ENCODE measurements at places on chromosomes 3 and 15.

GRCh38 chr3:57816471-57817095 lies 60.5 kb downstream of the SLMAP start:
- DNase-seq: no peak

DNA sequence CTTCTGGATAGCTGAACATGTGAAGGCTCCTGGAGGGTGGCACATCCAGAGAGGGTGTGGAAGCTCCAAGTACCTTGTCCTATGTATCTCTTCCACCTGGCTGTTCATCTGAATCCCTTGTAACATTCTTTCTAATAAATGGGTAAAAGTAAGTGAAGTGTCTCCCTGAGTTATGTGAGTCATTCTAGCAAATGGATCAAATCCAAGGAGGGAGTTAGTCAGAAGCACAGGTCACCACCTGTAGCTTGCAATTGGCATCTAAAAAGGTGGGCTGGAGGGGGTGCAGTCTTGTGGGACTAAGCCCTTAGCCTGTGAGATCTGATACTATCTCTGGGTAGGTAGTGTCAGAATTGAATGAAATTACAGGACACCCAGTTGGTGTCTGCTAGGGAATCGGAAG lies 71.0 kb downstream of the WWTR1 start:
- DNase-seq: peak; percentile 89

DNA sequence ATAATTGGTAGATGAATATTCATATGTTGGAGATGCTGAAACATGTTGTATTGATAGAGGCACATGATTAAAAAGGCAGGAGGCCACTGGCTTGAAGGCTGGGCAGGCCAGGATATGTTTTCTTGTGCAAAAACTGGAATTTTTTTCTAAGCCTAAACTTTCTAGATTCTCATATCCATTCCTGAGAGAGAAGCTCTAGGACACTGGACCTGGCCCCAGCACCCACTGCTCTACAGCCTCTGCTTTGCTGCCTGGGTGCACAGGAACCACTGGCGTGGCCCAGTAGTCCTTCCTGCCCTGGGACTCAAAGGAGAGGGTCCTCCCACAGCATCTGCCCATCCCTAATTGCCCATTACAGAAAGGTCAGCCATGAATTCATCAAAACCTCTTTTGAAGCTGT lies 58.1 kb upstream of the APEH start:
- DNase-seq: no peak

DNA sequence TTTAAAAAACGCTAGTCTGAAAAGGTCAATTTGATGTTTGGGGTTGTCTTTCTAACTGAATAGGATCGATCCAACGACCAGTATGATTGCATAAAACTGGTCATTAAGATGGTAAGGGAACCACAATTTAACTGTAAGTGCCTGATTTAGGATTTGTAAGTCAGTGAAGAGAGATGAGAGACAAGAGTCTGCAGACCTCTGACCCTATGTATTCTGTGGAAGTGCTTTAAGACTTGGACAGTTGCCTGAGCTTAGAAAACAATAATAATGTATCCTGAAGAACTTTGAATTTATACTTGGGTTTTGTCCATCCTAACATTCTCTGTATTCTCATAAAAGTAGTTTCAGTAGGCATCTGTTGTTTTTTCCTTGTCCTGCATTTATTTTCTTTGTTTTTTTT lies 221.4 kb upstream of the SUCLG2 start:
- DNase-seq: no peak

GRCh38 chr3:66499881-66500575 lies 794 bp downstream of the LRIG1 start:
- peak; percentile 8 for DNase-seq

Data from HT1080 (cell line).